ENCODE measurements at places on chromosomes 1 and 21. TPM values are rescaled to one million over a fixed set of nuclear protein-coding genes. Genes with fewer than 3 reads are reported as not detected.
A peak's percentile ranks its signal among the peaks of the same experiment; 100 is the strongest.

DNA sequence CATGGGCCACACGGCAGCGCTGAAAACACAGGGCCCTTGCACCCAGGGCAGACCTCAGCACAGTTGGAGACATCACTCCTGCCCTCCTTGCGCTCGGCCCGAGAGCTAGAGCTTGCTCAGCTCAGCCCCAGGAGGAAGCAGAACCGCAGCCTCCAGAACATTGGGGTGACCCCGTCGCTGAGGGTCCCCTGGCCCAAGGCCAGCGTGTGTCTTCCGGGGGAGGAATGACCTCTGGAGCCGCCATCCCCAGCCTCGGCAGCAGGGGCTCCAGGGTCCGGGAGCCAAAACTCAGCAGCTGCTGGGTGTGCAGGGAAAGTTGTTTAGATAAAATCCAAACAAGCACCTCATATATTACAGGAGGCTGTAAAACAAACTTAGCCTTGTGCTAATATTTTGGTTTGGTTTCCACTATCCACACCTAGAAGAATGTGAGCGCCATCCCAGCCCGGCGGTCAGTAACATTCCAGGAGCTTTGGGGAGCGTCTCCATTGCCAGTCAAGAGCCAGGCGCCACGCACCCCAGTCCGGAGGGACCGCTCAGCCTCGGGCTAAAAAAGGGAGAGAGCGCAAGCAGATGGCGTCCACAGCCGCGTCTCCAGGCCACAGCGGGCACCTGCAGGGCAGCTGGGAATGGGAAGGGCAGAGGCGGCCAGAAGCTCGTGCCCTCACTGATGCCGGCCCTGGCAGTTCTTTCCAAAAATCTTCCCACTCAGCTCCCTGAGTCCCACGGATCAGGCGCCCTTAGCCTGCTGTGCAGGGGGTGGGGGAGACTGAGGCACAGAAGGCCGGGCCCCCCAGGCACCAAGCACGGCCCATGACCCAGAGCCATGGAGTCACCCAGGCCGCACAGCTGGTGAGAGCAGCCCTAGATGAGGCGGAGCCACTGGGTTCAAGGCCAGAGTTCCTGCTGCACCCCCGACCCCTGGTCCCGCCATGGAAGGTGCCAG is 52.0 kb downstream of the SLX9 start:
- H3K27ac ChIP-seq: no peak overlapping the region
- H3K4me3 ChIP-seq: no peak overlapping the region
- DNase-seq: no peak
- H3K36me3 ChIP-seq: no peaks in the 10 kb centered on the region
- H3K27me3 ChIP-seq: no peaks in the 10 kb centered on the region

GRCh38 chr1:21072721-21073120 is 104.0 kb downstream of the EIF4G3 start:
- no peak for DNase-seq
- no peak overlapping the region for H3K27ac ChIP-seq
- H3K4me1 ChIP-seq: no peaks in the 10 kb centered on the region

DNA sequence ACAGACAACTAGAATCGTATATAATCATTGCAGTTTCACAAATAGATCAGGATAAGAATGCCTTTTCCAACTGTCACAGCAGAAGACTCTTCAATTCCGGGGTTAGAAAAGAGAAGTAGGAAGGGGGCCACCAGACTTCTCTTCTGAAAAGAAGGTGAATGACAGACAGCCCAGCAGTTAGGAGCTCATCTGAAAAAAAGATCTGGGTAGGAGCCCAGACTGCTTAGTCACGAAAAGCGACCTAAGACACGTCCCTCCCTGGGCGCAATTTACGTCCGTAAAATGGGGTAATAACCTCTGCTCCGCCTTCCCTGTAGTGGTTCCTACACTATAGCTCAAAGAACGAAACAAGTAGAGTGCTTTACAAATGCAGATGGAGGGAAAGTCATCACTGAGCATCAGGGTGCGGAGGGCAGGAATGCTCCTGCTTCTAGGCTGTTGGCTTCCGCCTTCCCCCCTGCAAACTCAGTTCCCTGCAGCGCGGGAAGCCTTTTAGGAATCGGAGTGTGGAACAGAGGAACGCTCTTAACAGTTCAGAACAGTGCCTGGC is 582 bp downstream of the ORC1 start:
- H3K36me3 ChIP-seq: peaks cover 22% of the 10 kb centered on the region
- peak overlapping the region; percentile 86 for H3K27ac ChIP-seq
- no peak for DNase-seq

- no peaks in the 10 kb centered on the region for H3K36me3 ChIP-seq
- no peaks in the 10 kb centered on the region for H3K27me3 ChIP-seq
- H3K4me3 ChIP-seq: no peak overlapping the region
- H3K4me1 ChIP-seq: no peaks in the 10 kb centered on the region
These were observed 4.1 kb upstream of the TMEM52 start for GRCh38 chr1:1922956-1923833.

DNA sequence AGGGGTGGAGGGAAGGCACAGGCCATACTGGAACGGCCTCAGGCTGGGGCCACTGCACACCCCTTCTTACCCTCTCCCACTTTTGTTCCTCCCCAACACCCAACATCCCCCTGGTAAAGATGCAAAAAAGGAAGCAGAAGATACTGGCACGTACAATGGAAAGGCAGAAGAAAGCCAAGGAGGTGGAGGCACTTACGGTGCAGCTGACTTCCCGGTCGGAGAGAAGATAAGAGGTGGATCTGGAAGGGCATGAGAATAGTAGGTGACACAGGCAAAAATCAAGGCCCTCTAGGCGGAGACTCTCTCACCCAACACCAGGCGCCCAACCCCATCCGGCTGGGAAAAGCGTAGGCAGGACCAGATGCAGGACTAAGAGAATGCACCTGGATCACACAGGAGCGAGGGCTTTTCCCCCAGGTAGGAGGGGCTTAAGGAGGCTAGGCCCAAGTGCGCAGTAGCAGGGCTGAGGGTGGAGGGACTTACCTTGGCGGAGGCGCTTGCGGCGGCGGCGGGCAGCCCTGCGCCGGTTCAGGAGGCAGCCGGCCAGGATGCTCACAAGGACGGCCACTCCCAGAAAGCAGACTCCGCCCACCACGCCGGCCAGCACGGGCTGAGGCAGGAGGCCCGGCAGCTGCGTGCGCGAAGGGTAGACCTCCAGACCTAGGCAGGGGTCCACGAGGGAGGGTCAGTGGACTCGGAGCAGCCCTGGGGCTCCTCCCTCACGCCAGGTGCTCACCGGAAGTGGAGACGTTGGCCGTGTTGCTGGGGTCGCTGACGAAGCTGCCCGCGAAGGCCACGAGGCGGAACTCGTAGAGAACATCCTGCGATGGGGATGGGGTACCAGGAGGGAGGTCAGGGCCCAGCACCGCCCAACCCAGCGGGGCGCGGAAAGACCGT is 4.1 kb upstream of the TAGLN2 start:
- H3K4me1 ChIP-seq: no peaks in the 10 kb centered on the region
- no peak overlapping the region for H3K4me3 ChIP-seq
- DNase-seq: no peak
- no peaks in the 10 kb centered on the region for H3K27me3 ChIP-seq
- no peak overlapping the region for H3K27ac ChIP-seq
- H3K36me3 ChIP-seq: no peaks in the 10 kb centered on the region

DNA sequence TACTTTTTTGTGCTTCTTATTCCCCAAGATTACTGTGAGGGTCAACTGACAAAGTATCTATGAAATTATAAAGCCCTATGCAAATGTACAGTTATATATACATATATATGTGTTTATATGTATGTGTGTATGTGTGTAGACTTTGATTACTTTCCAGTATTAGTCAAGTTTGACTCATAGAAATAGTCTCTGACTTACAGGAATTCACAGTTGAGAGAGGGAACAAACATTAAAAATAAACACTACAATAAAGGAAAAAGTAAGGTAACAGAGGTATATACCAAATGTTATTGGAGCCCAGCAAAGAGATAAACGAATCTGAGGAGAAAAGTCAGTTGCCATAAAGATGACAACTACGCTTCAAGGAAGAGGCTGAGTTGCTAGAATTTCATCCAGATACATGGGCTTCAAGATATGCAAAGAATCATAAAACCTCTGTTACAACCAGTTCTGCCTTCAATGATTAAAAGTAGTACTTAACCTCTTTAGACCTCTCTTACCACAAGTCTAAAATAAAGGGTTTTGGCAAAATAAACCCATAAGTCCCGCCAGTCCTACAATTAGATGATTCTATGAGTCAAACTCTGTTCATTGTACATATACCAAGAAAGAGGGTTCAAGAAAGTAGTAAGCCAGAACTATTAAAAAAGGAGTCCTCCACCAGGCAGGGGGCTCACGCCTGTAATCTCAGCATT is 7.2 kb downstream of the IFT25 start:
- no peaks in the 10 kb centered on the region for H3K27me3 ChIP-seq
- no peak for DNase-seq
- no peak overlapping the region for H3K4me3 ChIP-seq

GRCh38 chr1:235809688-235810397 is 56.9 kb downstream of the LYST start:
- H3K4me1 ChIP-seq: no peaks in the 10 kb centered on the region
- no peak for DNase-seq
- peaks cover 10% of the 10 kb centered on the region for H3K36me3 ChIP-seq
- no peaks in the 10 kb centered on the region for H3K27me3 ChIP-seq
- no peak overlapping the region for H3K4me3 ChIP-seq

DNA sequence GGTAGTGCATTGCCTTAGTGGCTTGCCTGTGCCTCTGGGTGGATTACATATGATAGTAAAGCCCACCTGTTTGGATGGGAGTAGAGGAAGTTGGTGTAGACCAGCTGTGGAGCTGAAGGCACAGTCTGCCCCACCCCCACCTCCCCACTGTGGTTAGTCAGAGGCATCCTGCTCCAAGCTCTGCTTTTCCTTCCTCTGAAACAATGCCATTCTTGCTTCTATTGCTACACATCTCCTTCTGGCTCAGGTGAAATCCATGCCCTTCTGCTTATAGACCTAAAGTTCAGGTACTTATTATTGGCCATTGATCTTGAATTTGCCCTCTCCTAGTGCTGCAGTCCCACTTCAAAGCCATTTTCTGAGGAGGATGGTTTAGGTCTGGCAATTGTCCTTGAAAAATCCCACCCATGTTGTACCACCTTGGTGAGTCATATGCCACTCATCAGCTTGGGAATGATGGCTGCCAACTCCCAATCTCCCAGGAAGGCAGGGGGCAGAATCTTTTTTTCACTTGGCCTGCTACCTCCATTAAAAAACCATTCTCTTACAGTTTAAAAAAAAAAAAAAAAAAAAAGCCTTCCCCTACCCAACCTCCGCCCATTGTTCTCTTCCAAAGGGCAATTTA is 6.7 kb upstream of the TXLNA start:
- H3K36me3 ChIP-seq: peaks cover 57% of the 10 kb centered on the region
- H3K27ac ChIP-seq: no peak overlapping the region
- DNase-seq: no peak
- H3K27me3 ChIP-seq: no peaks in the 10 kb centered on the region
- H3K4me3 ChIP-seq: no peak overlapping the region

GRCh38 chr1:64535938-64536835 is 66.3 kb downstream of the CACHD1 start:
- no peaks in the 10 kb centered on the region for H3K27me3 ChIP-seq
- H3K4me3 ChIP-seq: no peak overlapping the region
- H3K27ac ChIP-seq: no peak overlapping the region
- DNase-seq: no peak

DNA sequence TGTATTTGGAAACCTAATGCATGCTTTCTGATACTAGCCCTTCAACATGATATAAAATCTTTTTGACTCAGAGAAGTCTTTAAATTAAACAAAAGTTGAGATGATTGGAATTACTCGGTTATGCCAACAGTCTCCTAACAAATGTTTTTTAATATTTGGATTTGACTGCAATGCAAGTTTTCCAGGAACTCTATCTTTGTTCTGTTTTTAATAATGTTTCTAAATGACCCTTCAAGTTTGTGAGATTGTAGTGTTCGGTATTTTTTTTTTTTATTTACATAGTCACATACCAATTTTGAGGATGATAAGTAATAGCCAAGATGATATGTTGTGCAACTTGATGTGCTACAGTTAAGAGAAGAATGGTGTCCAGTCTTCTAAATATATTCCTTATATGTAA is 258.0 kb downstream of the FMN2 start:
- no peak overlapping the region for H3K27ac ChIP-seq
- H3K4me1 ChIP-seq: no peaks in the 10 kb centered on the region
- DNase-seq: no peak
- no peak overlapping the region for H3K4me3 ChIP-seq

DNA sequence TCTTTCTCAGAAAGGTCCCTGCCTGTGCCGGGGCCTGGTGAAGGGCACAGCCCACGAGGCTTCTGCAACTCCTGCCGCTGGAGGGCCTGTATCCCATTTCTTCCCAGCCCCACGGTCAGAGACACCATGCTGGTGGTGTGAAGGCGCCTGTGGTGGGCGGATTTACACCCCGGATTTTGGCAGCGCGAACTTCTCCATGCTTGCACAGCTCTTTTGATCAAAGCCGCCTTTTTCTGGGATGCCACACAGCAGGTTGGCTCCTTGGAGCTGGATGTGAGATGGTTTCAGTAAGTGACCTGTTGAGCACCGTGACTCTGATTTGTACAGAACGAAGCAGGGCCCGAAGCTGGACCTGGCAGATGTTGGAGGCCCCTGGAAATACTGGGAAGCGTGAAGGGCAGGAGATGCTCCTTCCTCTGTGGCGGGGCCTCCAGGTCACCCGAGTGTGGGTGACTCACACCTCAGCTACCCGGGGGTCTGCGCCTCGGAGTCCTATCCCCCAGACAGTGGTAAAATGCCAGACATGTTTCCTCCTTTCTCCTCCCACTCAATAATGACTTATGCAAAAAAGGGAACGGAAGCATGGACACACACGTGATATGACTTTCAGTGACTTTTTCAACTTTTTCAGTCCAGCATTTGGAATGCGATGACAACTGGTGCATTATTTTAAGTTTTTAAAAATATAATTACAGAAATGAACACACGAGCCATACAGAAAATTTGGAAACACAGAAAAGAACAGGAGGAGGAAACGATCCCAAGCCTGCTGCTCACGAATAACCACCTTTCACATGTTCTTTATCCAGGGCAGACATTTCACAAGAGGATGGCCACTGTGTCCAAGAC is 9.0 kb downstream of the UMODL1 start:
- no peak overlapping the region for H3K27ac ChIP-seq
- H3K4me3 ChIP-seq: no peak overlapping the region
- no peaks in the 10 kb centered on the region for H3K27me3 ChIP-seq
- no peak for DNase-seq

- no peak overlapping the region for H3K27ac ChIP-seq
- H3K36me3 ChIP-seq: no peaks in the 10 kb centered on the region
- no peak for DNase-seq
These were observed 64.2 kb upstream of the PDE4B start for GRCh38 chr1:65728504-65728903.

DNA sequence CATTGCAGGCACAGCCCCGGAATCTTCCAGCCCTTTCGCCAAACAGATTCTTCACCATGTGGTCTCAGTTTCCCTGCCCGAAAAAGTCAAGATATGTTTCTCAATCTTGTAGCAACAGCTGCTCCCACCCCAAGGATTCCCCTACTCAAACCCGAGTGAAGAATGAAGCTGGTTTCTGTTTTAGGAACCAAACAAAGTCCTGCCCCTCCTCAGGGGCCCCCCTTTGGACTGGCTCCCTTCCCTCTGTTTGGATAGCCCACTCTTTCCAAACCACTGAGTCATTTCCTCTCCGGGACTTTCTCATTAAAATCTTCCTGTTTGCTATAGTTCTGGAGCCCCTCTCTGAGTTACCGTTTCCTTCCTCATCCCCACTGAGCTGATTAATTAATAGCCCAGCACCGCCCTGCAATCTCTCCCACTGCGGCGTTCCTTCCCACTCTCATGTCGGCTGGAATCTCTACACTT is 100.9 kb downstream of the TSEN15 start:
- no peaks in the 10 kb centered on the region for H3K36me3 ChIP-seq
- H3K27ac ChIP-seq: peak overlapping the region; percentile 52
- no peak for DNase-seq
- no peaks in the 10 kb centered on the region for H3K27me3 ChIP-seq
- peak overlapping the region; percentile 17 for H3K4me3 ChIP-seq

PFKL gene
- 45.7 TPM for total RNA-seq

CD164L2 gene
- not detected for total RNA-seq

DNAJC28 gene
- 4.5 TPM for total RNA-seq

PTGFR gene
- 0.39 TPM for total RNA-seq
